ENCODE measurements at places on chromosomes 11 and 22.

DNA sequence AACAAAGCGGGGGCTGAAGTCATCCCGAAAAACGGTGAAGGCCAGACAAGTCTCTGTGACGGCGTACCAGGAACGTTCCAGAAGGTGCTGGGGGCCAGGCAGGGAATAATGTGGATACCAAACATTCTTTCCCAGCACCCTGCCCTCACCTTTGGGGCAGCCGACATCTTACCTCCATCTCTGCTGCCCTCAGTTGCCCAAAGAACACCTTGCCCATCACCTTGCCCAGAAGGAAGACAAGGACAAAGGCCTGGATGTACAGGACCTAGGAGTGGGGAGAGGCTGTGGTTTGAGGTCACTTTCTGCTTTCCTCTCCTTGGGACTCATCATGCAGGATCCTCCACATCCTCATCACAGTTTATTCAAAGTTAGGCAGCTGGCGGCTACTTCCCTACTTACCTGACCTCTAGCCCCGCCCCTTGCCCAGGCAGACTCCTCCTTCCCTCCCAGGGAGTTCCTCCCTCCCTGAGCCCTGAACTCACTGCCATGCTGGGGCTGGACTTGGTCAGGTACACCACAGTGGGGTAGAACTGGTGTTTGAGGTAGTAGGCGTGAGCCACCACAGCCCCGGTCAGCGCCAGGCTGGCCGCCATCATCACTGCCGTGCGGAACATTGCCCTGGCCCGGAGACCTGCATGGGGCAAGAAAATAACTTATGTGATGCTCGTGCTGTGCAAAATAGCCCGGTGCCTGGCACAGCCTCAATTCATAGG is 1.2 kb downstream of the SYVN1 start:
- peak; percentile 54 for DNase-seq

GRCh38 chr11:61126256-61126655 is 24.0 kb downstream of the CD5 start:
- peak; percentile 56 for DNase-seq

- DNase-seq, result no peak
Measured at GRCh38 chr11:134079317-134079716, 10.4 kb downstream of the JAM3 start.

GRCh38 chr11:120667281-120667680 is 155.7 kb downstream of the GRIK4 start:
- peak; percentile 57 for DNase-seq

GRCh38 chr11:121722431-121723245 is 269.9 kb upstream of the SORL1-AS1 start:
- peak; percentile 82 for DNase-seq

DNA sequence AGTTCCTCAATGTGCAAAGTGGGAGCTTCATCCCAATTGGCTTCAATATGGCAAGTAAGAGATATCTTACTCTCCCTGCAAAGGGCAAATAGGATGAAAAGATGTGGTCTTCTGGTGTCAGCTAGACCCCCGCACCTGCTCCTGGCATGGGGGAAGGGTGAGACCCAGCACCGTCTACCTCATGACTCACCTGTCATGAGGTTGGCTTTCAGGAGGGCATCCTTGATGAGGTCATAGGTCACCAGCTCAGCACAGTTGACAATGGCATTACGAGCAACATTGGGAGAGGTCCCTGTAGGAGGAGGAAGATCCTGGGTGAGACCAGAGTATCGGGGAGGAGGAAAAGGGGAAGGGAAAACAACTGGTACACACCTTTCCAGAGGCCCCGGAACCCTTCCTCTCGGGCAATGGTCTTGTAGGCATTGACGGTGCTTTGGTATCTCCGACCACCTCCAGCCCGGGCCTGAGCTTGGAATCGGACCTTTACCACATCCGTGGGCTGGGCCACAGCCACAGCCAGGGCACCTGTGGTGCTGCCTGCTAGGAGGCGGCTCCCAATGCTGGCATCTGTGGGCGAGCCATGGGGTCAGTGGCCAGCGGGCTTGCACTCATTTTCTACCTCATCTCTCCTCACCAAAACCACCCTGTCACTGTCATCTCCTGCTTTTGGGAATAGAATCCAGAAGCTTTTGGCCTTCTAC is 6.0 kb downstream of the UCP2 start:
- DNase-seq, result no peak

DNA sequence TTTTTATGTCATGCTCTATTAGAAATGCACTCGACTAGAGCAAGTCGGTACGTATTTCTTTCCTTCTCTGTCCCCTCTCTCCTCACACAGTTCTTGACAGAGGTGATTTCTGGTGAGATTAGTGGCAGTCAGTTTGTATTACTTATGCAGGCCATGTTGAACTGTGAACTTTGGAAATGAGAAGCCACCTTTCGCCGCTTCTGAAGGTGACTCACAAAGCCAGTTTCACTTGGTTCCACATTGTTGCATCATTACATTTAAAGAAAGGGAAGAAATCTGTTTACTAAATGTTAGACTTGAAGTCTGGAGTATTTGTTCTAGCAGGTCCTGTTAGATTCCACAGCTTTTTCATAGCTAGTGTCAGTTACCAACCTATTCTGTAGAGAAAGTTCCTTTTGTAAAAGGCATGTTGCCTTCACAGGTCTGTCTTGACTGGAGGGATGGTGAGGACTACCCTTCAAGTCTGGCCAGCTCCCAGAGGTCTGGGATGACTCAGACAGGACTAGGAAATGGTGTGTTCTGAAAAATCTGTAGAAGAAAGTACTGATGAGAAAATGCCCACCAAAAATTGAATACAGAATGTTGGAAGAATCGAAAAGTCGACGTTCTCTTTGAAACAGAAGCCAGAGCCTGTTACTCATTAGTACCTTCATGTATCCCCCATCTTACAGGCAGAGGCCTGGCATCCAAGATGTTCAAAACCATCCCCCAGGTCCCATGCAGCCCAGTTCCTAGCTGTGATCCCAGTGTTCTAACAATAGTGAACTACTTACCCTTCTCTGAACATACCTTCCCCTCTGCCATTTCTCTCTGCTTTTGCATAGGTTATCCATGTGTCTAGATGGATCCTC is 181.4 kb downstream of the DBX1 start:
- no peak for DNase-seq

DNA sequence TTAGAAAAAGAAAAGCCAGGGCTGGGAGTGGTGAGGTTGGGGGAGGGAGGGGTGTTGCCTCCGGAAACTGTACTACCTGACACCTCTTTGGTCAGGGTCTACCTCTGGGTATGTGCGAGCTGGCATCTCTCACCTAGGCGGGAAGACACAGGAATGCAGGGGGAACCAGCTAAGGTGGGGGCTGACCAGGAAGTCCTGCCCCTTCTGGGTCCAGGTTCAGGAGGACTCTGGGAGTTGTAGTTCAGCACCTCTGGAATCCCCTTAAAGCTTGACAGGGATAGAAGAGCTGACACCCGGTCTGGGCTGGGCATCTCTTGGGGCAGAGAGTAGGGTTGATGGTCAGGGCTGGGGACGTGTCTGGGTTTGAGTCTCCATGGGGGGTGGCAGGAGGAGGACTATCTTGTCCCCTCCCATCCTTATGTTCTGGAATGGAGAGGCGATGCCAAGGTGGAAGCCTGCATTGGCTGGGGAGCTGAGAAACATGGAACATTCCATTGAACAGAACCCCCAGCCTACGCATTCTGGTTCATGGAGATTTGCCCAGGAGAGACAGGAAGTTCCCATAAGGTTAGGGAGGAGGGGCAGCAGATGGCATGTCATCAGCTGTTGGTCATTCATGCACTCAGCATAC is 2.1 kb upstream of the KIAA1671 start:
- DNase-seq, result peak; percentile 72

GRCh38 chr11:4578624-4579023 is 2.9 kb upstream of the OR52I2 start:
- DNase-seq, result no peak

- DNase-seq, result no peak
Measured at GRCh38 chr11:111335549-111335948, 37.2 kb downstream of the POU2AF3 start.

GRCh38 chr11:31817621-31818424 is 6.7 kb upstream of the PAX6 start:
- peak; percentile 79 for DNase-seq

DNA sequence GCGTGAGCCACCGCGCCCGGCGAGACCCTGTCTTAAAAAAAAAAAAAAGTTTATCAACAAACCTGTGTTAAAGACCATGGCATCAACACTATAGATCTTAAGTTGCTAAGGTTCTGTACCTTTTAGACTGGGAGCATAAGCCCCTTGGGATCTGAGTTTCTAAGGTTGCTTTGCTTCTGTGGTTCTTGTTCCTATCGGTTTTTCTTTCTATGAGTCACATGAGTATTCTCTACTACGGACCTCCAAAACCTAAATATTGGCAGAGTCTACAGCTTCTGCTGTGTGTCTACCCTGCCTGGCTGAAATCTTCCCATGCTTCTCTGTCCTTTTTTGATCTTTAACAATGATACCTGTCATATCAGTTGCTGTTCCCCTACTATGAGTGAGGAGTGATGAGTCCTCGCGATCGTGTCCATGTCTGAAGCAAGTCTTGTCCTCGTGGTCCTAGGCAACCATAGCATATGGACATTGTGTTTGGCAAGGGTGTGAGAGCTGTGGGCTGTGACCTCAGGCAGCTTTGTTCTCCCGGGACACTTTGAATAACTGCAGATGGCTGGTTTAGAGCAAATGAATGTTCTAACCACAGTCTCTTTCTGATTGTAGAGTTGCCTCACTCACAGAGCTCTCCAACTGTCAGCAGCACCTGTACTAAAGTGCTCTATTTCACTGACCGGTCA is 9.0 kb upstream of the DLAT start:
- no peak for DNase-seq

GRCh38 chr11:62976109-62976508 is 8.7 kb downstream of the SLC22A6 start:
- no peak for DNase-seq

GRCh38 chr11:7473717-7474116 is 11.6 kb upstream of the OLFML1 start:
- DNase-seq, result no peak

GRCh38 chr11:65185171-65185570 is 3.4 kb downstream of the CAPN1 start:
- DNase-seq, result no peak

GRCh38 chr11:35040221-35040942 is 98.6 kb upstream of the CD44 start:
- no peak for DNase-seq

DNA sequence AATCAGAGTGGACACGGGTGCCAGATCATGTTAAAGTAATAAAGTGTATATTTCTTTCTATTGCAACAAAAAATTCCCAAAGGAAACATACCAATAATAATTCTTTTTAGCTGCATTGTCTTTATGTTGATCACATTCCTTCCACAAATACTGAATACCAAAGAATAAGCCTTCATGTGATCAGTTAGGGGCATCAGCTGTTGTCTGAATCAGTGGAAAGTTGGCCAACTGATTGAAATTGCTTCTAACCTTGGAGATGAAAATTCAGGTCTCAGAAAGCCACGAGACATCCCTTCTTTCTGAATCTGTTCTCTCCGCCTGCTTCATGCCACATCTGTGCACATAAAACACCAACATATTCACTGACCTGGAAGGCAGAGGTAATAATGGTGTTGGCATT is 785.2 kb downstream of the KCNA4 start:
- no peak for DNase-seq

DNA sequence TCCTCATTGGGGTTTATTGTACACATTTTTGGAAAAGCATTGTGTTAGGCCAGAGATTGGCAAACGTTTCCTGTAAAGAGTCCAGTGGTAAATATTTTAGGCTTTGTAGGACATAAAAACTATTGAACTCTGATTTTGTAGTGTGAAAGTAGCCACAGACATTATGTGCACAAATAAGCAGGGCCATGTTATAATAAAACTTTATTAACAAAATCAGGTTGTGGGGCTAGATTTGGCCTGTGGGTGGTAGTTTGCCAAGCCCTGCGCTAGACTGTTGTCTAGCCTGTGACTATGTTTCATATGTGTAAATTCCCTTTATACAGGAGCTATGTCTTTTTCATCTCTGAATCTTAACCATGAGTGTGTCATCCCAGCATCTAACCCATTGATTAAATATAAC is 104.1 kb downstream of the FBXO7 start:
- DNase-seq, result no peak
